CD14-positive monocyte (primary cell): ENCODE measurements at places on chromosomes 2 and 18.
A peak's percentile ranks its signal among the peaks of the same experiment; 100 is the strongest.

DNA sequence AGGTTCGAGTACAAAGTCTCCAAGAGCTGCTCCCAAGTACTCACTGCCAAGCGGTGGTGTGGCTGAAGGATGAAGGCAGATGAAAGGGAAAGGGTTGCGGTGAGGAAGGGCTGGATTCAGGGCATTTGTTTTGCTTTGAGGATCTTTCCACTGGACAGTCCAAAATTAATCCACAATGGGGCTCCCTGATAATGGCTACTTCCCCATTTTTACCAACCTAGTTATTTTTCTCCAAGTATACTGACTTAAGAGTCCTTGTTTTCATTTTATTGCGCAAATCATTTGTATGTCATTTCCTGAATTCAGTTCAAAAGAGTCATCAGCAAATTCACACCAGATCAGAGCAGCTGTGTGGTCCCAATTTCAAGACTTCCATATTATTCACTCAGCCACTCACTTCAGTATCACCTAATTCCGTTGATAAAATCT lies 464 bp upstream of the SESTD1 start:
- DNase-seq, result peak; percentile 94

DNA sequence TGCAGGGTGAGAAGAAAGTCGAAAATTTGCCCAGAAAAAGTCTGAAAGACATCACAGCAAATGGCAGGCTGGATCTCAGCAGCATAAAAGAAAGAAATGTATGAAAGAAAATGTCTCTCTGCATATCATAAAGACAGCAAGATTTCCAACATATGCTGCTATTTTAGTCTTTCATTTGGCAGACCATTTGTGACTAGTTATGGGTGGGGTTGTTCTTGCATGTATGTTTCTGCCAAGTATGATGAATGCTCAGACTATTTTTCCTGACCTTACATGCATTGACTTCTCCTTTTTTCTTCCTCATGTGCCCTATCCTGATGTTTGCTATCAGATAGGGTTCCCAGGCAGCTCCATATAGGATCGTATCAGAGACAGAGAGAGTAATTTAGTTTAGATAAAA lies 58.5 kb upstream of the PARD3B start:
- no peak for DNase-seq

DNA sequence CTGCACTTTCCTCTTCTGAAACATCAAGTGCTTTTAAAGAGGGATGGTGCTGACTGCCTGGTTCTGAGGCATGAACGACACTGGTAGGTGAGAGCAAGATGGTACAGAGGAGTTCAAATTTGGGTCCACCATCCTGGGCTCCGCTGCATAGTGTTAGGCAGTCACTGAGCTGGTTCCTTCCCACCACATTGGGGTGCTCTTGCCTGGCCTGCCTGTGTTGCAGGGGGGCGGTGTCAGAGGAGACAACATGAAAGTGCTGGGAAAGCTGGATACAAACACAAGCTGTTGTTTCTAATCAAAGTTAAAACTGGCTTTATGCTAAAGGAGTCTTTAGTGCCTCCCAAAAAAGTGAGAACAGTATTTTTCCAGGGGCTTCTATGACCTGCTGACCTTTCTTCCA lies 258.1 kb downstream of the GBX2 start:
- no peak for DNase-seq

GRCh38 chr18:29879763-29880162 lies 1162.8 kb downstream of the DSC3 start:
- no peak for DNase-seq

GRCh38 chr2:127471286-127471988 lies 53.2 kb downstream of the PROC start:
- DNase-seq, result no peak

DNA sequence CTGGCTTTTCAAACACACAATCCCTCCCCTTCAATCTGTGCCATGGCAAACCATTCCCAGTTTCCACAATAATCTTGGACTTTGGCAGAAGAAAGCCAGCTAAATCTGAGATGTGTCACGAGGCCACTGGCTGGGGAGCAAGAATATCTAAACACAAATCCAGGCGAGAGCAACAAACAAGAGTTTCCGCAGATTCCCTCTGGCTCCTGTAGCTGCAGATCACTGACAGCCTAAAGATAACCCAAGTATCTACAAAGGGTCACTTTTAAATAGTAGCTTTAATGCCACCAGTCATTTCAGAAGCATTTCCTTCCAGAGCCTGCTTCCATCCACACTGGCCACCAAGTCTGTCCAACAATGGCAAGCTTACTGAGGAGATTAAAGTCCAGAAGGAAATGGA lies 86.9 kb downstream of the ACVR1 start:
- DNase-seq, result no peak

DNA sequence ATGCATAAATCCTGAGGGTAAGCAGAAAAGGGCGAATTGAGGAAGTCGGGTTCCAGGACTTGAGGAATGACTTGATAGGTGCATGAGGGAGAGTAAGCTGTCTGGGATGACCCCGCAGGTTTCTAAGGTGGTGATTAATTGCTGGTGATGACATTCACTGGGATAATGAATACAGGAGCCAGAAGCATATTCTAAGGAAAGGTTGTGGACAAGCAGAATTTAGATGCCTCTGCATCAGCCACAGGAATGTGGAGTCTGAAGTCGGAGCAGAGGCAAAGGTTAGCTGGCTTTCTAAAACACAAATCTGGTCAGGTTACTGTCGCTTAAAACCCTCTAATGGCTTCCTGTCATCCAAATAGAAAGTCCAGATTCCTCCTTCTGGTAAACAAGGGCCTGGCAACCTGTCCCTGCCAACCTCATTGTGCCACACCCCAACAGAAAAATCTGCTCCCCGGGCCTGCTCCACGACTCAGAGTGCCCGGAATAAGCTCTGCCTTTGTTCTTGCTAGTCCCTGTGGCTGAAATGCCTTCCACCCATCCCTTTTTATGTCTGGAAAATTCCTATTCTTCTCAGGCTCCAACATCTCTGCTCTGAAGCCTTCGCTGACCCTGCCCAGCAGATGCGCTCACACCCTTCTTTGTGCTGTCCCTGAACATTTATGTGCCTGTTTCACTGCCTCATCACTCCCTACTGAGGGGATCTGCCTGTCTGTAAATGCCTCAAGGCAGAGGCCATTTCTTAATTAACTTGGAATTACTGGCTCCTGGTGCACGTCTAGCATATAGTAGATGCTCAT lies 11.3 kb upstream of the TMEM214 start:
- DNase-seq, result no peak

DNA sequence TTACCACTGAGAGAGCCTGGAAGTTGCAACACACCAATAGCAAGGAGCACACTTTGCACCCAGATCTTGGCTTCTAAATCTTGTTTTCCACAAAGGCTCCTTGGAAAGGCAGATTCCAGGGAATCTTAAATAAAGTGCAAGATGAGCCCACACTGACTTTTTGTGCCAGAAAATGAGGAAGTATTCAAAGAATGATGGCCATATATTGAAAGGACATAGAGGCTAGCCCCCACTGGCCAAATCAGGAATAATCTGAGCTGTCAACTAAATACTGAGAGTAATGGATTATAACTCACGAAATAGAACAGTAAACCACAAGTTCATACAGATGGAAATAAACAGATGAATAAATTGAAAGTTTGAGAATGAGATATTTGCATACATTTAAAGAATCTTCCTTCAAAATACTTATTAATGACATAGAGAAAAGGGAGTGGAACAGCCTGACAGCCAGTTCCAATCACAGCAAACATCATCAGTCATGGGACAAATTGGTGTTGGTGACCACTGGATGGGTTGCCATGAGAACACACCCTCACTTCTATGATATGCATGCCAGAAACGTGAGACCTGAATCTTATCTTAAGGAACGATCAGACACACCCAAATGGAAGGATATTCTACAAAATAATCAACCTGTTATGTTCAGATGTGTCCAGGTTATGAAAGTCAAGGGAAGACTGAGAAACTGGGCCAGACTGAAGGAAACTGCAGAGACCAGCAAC lies 12.2 kb upstream of the ACKR3 start:
- no peak for DNase-seq

DNA sequence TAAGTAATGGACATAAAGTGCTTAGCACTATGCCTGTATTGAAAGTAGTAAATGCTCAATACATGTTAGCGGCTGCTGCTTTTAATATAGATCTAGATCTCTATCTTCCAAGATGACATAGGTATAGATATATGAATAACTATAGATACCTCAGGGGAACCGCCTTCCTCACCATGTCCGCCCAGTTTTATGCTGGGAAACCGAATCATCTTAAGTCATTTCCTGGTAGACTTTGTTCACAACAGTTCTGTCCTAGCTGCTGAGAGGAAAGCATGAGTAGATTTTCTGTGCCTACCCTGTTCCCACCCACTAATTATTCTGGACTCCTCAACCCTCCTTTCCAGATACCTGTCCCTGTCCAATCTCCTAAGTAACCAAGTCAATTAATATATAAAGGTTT lies 21.6 kb upstream of the ITM2C start:
- no peak for DNase-seq

GRCh38 chr2:218077464-218078216 lies 8.6 kb downstream of the RUFY4 start:
- no peak for DNase-seq

DNA sequence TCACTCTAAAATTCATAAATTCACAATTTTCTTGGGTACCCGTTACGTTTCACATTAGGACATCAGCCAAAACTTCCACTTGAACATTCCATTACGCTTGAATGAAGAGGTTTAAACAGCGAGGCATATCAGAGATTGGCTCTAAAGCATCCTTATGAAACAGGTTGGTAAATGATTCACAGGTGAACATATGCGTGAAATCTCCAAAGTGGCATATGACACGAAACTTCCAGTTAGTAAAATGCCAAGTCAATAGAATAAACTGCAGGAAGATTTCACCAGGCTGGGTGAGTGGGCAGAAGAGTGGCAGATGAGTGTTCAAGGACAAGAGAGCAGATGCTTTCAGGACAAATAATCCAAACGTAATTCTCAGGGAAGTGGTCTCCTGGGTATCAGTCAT lies 33.9 kb upstream of the GLS start:
- DNase-seq, result no peak

GRCh38 chr2:232216028-232216427 lies 162.5 kb upstream of the ALPP start:
- DNase-seq, result no peak

DNA sequence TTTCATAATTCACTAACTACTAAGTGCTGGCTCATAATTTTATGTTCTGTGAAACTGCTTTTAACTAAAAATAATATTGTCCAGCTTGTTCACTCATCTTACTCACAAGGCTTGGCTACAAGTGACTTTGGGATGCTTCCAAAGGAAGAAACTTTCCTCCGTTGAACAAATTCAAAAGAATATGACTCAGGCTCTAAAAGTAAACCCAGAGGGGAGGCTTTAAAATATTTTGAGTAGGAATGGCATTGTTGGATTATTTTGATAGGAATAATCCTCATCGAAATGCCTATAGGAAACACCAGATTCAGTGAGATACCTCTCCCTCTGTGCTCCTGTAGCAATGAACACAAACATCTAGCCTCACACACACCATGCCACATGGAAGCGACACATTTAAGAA lies 25.2 kb upstream of the TLK1 start:
- DNase-seq, result no peak

DNA sequence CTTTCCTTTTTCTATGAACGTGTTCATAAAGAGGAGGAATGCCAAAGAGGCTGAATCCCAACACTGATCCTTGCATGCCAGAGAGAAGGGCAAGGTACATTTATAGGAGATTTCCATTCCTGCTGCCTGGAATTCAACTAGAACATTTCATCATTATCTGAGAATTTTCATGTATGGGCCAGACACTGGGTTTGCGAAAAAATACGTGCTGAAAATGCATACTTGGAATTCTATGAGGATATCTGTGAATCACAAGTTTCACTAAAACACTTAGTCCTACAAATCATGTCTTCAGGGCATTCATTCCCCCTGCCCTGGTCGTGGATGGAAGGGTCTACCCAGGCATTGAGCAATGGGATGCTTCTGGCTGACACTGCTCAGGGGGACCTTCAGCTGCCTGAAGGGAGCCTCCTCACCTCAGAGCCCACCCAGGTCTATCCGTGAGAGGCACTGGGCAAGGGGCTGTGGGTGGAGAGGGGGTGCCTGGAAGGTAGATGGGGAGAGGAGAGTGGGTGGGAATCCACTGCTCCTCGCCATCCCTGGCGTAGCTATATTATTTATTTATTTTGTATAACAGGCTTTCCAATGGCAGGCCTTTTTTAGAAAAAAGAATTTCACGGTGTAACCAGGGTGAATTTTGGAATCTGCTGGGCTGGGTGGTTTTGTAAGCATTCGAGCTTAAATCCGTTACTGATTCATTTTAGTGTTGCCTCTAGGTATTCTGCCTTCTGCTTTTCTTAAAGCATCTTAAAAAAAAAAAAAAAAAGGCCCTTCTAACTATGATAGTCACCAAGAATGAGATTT lies 560.6 kb upstream of the ID2 start:
- DNase-seq, result no peak

DNA sequence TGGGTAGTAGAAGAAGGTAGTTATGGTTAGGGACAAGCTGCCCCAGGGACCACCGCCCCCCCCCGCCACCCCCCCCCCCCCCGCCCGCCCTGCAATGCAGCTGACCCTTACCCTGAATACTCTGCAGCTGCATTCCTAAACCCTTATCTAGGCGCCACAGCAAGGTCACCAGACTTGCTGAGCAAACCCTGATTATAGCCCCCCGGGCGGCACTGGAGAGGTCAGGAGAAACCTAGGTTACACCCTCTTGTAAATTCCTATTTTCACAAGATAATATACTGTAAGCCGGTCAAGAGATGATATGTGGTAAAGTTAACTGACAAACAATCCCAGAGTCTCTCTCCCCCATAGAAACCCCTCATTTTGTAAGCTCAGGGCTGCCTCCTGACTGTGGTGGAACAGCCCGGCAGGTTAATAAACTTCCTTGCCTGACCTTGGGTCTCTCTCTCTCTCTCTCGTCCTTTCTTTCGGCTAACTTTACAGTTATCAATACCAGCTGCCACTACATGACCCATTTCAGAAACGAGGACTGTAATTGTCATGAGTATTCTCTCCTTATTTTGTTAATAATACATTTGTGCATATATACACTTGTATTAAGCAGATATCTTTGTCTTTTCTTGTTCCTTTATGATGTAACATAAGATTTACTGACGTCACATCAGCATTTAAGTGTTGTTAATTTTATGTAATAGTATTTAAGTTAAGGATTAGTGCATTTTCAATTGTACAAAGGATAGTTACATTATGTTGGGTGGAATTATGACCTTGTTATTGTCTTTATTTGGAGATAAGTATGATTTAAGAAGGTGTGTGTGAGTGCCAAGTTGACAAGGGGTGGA lies 22.8 kb upstream of the SMAD4 start:
- DNase-seq, result no peak
